CD4-positive, alpha-beta T cell treated with Interleukin-1 beta for 1 hour (primary cell): ENCODE measurements at places on chromosomes 2 and 18.

DNA sequence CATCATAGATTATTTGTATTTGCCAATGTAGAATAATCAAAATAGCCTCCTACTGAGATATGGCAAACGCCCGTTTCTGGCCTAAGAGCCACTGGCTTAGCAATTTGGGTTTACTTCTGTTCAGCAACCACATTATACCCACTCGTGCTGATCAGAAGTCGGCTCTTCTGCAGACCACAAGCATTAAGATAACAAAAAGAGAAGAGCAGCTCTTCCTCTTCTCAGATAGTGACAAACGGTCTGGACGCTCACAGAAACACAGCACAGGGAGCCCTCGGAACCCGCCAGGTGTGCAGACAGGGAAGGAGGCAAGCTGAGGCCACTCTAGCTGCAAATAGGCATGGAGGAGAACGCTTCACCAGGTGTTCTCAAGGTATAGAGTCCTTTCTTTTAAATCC lies 164.0 kb downstream of the HDAC4 start:
- no peak for DNase-seq

- no peak for DNase-seq
Observed at GRCh38 chr2:48900321-48901014, 144.9 kb upstream of the LHCGR start.

DNA sequence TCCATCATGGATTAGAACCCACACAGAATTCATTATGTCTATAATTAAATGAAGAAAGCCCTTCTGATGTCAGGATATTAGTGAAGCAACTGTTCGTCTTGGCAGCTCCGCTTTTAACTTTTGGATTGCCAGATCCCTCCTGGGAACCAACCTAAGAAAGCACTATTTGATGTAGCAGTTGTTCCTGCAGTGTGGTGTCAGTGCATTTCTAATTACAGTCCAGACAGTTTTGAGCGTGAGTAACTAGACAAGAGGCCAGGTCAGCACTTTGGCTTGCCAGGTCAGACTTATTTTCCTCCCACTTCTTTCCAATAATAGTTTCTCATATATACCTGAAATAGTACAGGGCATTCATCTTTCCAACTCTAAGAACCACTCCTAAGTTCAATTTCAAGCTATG lies 13.8 kb downstream of the NRXN1 start:
- no peak for DNase-seq

DNA sequence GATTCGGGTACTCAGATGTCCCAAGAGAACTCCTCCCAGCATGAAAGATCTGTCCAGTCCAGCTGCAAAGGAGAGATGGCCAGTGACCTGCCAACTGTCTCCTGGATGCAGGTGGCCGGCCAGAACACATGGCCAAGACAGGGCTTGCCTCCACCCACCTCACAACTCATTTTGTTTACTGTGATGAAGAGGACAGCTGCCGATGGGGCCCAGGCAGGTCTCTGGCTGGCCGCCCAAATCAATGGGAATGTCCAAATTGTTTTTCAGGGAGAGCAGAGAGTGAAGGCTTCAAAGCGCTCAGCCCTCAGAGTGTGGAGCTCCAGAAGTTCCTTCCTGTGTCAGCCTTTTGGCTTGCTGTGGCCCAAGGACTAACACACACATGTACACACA lies 41.9 kb downstream of the FOSL2 start:
- no peak for DNase-seq

DNA sequence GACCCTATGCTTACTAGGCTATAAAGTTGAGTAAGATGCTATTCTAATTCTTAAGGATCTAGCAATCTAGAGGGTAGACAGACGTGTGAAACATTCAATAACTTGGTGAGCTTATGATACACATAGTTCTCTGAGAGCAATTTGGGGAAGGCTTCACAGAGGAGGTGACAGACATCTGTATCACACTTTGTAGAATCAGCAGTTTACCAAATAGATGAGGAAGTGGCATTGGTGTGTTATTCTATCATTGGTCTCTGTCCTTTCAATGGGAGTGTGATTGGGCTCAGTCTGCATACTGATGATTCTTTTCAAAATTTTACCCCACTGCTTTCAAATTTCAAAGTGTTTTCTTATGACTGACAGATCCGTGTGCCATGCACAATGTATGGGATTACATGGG lies 47.0 kb upstream of the TMEM178A start:
- DNase-seq = no peak

DNA sequence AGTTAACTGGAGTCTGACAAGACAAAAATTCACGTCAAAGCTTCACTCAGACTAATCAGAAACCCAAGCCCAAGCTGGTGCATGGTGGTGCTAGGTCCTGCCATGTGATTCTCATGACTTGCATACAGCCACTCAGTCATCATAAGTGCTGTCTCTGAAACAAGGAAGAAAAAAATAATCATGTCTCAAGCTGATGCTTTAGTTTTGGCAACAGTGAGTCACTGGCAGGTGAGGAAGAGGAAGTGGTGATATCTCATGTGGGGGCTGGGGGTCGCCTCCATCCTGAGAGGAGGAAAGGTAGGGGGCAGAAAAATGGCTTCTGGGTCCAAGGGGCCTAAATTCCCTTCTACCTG lies 136.3 kb downstream of the TMEM163 start:
- no peak for DNase-seq

DNA sequence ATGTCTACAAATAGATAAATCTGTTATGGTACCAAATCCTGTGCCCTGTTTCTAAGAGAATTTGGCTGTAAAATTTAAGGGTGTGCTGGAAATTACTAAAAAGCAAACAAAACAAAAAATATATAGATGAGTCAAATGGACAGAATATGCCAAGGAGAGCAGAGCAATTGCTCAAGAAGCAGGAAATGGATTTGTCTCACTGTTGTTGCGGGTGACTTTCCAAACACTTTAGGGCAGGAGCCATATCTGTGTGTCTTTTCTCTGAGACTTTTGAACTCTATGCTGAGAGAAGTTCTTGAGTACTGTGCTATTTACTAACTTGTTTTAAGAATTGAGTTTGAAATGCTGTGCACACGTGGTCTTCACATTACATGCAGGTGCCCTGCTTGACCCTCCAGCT lies 221.7 kb downstream of the PHLPP1 start:
- no peak for DNase-seq
